ENCODE measurements at places on chromosomes 4 and X. TPM values are rescaled to one million over a fixed set of nuclear protein-coding genes. Genes with fewer than 3 reads are reported as not detected.

PRR32 gene
- not detected for total RNA-seq

MAGEA11 gene
- total RNA-seq, result not detected

POLN gene
- total RNA-seq, result 0.89 TPM

RTL5 gene
- total RNA-seq, result 0.52 TPM
